Hindlimb muscle (tissue), 1 donor: ENCODE measurements at places on chromosomes 2 and 18.

DNA sequence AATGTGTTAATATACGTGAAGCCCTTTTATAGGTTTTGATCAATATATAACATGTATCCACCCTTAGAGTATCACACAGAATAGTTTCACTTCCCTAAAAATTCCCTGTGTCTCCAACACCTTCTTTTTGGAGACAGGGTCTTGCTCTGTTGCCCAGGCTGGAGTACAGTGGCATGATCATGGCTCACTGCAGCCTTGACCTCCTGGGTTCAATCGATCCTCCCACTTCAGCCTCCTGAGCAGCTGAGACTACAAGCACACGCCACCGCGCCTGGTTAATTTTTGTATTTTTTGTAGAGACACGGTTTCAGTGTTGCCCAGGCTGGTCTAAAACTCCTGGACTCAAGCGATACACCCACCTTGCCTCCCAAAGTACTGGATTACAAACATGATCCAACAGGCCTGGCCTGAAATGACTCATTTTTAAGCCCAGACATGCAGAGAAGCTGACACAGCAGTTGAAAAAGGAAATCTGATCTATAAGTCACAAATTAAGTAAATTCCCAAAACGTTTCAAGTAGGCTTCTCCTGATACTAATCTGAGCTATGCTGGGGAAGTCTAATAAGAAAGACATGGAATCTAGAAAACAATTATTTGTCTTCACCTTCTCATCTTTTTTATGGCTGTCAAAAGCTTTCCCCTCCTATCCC lies 2.9 kb downstream of the DUSP11 start:
- DNase-seq: no peak

- no peak for DNase-seq
These were observed 17.0 kb upstream of the CD8A start for GRCh38 chr2:86807468-86808275.

- no peak for DNase-seq
These were observed 140.3 kb upstream of the RAB12 start for GRCh38 chr18:8468921-8469335.

DNA sequence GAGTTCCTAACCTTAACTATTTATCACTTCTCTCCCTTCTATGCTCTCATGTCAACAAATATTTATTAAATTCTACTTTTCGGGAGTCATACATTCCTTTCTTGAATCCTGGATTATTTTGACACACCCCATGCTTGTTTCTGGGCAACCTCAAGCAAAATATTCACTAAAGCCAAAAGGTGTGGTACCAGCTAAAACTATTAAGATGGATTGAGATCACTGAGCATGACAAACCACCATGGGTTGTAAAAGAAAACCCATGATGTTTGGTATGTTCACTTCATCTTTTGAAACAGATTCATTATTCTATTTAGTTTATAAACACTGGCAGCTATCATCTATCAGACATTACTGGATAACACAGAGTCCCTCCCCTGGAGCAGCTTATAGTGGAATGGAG lies 32.5 kb downstream of the DPP4 start:
- no peak for DNase-seq

- no peak for DNase-seq
These were observed 6.4 kb downstream of the PMAIP1 start for GRCh38 chr18:59906203-59906602.

GRCh38 chr18:14781671-14782070 lies 33.7 kb downstream of the ANKRD30B start:
- DNase-seq: no peak

DNA sequence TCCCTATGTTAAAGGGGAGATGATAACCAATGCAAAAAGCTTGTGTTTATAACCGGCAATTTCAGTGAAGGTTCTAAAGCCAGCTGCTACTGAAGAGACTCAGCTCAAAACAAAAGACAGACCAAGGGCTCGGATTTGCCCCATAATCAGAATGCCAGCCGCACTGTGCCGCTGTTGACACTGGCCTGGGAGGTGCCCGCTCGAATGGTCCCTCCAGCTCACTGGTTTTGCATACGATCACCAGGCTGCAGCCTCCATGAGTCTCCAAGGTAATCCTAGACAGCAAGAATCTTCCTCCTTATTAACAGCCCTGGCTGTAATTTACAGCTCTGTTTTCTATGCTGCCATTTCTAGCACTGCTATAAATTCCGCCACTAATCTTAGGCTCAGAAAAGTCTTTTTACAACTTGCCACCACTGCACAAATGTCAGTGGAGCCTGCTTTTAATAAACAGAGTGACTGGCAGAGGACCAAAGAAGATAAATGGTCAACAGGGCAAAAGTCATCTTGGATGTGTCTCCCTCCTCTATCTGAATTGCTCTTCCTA lies 155.7 kb upstream of the SH3BP4 start:
- no peak for DNase-seq

DNA sequence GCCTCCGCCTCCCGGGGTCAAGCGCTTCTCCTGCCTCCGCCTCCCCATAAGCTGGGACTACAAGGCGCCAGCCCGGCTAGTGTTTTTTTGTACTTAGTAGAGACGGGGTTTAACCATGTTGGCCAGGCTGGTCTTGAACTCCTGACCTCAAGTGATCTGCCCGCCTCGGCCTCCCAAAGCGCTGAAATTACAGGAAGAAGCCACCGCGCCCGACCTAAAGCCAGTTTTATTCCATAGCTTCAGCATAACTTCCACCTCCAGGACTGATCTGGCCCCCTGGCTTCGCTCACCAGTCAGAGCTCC lies 783 bp upstream of the TXNL4A start:
- peak; percentile 10 for DNase-seq

DNA sequence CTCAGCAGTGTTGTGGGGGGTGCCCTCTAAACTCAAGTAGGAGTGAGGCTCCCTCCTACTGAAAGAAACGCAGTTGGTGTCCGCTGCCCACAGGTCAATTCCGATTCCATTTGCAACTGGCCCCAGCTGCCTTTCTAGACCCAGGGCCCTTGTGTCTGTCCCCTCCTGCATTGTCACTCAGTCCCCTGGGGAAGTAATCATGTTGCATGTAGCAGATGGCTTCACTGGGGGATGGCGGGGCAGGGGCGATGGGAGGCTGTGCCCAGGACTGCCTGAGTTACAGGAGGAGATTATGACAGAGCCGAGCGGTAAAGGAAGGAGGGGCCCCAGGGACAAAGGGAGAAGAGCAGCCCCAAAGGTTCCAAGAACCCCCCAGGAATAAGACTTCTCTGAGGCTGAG lies 62.5 kb upstream of the SH3RF3 start:
- no peak for DNase-seq

- no peak for DNase-seq
These were observed 1134.9 kb upstream of the FAM98A start for GRCh38 chr2:34734042-34734441.

- DNase-seq: no peak
These were observed 162.3 kb upstream of the TMEM200C start for GRCh38 chr18:6057604-6058003.

DNA sequence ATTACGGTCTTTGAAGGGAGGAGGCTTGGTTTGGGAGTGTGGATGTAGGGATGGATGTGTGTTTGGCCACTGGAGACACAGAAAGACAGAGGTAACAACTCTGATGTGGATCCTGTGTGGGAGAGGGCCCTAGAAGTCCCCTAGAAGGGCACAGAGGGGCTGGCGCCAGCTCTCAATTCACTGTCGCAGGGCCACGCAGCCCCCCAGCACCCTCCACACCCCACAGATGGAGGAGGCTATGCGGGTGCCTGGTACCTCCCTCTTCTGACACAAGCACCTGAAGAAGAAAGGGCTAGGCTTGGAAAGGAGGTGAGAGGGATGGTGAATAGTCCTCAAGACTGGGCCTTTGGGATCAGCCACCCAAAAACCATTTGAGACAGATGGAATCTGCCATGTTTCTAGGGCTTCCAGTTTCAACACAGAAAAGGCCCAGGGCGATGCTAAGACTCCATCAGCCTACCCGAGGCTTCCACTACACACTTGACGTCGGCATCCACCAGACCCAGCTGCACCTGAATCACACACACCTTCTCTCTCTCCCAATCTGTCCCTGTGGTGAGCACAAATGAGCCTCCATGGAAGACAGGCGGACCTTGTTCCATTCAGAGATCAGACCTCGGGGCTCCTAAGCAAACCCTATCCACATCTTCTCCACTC lies 413.5 kb upstream of the HS6ST1 start:
- DNase-seq: no peak

- no peak for DNase-seq
These were observed 533.8 kb upstream of the ACVR2A start for GRCh38 chr2:147311058-147311430.

DNA sequence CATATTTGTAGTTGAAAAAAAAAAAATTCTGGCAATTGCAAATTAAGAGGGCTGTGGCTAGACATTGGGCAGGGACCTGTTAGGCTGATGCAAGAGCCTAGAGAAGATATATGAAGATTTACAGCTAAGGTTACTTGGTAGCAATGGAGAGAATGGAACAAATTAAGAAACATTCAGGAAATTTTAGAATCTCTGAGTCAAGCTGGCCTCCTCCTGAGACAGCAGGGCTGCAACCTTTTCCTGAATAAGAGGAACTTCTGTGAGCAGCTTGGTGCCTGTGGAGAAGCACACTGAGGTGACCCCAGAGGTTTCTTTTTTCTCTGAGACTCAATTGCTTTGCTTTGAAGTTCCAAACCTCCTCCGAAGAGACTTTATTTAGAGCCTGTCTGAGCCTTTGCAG lies 118.6 kb upstream of the LRATD1 start:
- no peak for DNase-seq

GRCh38 chr2:69683170-69683971 lies 39.8 kb upstream of the AAK1 start:
- peak; percentile 59 for DNase-seq

DNA sequence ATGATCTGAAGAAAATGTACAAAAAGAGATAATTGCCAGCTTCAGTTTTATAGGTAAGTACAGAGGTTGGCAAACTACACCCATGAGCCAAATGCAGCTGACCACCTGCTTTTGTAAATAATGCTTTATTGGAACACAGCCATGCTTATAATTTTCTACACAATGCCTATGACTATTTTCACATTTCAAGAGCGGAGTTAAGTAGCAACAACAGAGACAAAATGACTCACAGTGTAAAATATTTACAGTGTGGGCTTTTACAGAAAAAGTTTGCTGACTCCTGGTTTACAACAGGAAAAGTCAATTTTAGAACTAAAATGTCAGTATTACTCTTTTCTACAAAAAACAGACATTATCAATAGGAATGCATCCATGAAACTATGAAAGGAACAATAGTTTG lies 26.0 kb downstream of the CWC22 start:
- DNase-seq: no peak

- no peak for DNase-seq
These were observed 35.0 kb upstream of the EVA1A start for GRCh38 chr2:75595541-75596395.

DNA sequence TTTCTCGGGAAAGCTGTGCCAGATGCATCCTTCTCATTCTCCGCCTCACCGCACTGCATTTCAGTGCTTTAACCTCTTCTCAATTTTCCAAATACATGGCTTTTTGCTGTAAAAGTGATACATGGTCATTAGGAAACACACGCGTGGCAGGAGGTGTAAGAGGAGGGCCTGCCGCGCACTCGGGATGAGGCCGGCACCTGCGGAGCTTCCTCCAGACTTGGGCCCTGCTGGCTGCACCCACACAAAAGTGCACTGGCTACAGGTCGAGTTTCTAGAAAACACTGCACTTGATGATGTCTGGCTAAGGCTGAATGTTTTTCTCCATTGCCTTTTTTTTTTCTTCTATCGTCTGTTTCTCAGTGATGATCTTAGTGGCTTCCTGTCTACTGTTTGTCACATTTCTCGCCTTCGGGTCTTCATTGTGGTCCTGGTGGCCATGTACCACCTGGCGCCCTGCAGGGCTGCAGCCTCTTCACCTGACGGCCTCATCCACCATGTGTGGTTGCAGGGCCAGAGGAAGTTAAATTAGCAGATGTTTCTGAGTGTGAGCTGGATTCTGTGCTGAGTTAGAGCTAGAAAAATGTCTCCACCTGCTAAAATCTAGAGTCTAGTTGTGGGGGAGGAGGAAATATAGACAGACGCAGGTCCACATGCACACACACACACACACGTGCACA lies 7.6 kb downstream of the KCNG2 start:
- DNase-seq: no peak

DNA sequence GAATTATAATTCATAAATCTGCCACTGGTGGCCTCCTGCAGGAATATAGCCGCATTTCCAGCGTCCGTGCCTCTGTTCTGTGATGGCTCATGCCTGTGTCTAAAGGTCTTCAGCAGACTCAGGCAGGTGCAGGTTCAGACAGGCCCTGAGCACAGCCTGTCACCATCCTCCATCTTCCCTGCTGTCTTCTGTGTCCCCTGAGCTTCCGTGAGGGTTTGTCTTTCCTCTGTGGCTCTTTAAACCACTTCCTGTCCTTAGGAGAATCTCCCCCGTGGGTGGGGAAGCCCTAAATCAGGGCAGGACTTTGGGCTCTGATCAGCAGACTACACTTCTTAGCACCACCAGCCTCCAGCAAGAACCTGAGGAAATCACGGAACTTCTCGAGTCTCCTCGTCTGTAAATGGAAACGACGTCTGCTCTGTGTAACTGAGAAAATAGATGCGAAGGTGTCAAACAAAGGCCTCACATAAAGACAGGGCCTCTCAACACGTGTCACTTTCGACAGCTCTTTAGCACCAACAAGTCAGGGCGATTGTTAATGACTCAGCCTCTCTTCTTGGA lies 24.1 kb upstream of the NFATC1 start:
- no peak for DNase-seq

DNA sequence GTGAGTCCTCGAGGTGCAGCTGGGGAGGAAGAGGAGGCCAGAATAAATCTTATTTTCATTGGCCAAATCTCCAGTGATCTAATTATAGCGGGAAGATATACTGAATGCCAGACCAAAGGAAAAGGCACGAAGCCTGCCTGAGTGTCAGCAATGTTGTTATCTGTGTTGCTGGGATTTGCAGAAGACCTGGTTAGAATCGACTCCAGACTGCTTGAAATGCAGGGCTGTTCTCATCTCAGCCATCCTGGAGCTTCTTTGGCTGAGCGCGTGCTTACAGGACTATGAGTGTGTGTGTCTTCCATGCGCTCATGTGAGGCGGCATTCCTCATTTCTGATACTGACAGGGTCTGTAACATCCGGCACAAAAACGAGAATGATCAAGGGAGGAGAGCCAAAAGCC lies 81.2 kb downstream of the TSN start:
- peak; percentile 25 for DNase-seq

DNA sequence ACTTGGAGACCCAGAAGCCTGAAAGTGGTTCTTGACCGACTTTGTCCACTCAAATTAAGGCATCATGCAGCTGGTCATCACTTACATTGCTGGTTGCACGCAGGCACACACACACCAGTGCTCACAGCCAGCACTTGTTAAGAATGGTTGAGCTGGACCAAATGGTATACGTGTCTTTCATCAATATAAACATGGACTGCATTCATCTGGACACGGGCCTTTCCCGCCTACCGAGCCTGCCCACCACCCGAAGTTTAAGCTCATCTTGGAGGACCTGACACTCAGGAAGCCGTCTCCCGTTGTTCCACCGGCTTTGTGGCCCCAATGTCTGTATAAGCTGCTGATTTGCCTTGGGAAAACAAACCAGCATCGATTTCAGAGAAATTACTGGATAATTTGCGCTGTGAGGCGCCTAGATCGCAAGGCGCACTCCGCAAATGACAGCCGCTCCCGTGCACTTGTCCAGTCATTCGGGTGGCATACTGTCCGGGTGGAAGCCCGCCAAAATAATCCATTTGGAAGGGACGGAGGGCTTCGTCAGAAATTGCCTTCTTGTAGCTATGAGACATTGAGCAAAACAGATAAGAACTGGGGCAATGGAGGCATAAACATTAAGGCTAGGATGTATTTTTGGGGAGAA lies 40.1 kb upstream of the AKAIN1 start:
- DNase-seq: no peak
